ENCODE measurements at places on chromosomes 16 and 17. TPM values are rescaled to one million over a fixed set of nuclear protein-coding genes. Genes with fewer than 3 reads are reported as not detected.

DNA sequence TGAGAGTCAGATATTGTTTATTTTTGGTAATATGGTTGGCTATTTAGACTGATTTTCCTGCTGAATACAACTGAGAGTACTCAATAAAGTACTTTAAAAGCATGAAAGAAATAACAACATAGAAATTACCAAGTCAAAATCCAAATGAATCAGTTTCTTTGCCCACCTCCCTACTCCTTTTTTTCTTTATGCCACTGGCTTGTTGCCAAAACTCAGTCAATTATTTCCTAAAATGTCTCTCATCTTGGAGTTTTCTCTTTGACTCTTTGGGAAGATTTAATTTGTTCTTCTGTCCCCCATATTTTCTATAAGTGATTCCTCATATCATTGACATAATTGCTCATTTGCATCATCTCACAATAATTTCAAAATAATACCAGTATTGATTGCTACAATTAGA, 2.6 kb upstream of the OMG start:
- DNase-seq, result no peak

GRCh38 chr17:16377941-16378341, 3.0 kb upstream of the UBB start:
- DNase-seq, result no peak

GRCh38 chr16:72442385-72443158, 270.6 kb upstream of the PMFBP1 start:
- no peak for DNase-seq

The CDC6 gene
- 2.8 TPM for polyA plus RNA-seq

The CLEC18B gene
- polyA plus RNA-seq, result 0.30 TPM
